Hematopoietic multipotent progenitor cell treated with erythropoietin and hydrocortisone succinate and interleukin-3 and kit ligand, for 4 days (in vitro differentiated cells): ENCODE measurements at places on chromosomes 4 and X.

DNA sequence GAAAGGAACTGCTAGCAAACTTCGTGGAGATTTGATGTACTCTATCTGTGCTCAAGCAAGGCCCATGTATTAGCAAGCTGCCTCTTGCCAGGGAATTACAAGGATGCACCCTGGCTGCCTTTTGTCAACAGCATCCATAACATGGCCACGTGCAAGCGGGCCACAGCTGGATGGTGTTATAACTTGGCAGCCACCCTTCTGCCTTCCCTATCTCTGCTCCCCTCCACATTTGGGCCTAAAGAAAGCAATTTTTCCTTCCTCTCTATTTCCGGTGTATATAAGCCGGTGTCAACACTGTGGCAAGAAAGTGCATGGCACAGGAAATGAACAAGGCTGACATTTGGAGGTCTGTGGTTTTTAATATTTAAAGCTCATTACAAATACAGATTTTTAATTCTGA, 94.8 kb downstream of the CLNK start:
- DNase-seq: peak; percentile 56

GRCh38 chr4:8296491-8296890, 26.9 kb downstream of the HTRA3 start:
- no peak for DNase-seq

- no peak for DNase-seq
These were observed 31.0 kb downstream of the RPS6KA3 start for GRCh38 chrX:20235755-20236154.

GRCh38 chr4:16694884-16695276, 203.6 kb downstream of the LDB2 start:
- no peak for DNase-seq

DNA sequence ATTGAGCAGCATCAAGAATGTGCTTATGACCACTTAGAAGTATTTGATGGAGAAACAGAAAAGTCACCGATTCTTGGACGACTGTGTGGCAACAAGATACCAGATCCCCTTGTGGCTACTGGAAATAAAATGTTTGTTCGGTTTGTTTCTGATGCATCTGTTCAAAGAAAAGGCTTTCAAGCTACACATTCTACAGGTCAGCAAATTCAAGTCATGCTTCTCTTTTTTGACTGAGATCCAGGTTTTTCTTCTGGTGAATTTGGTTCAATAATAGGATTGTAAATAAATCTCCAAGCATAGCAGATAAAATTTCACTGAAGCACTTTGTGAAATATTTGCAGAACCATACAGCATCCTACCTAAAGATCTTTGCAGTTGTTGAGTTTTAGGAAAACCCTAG, 218.1 kb downstream of the TLL1 start:
- no peak for DNase-seq

DNA sequence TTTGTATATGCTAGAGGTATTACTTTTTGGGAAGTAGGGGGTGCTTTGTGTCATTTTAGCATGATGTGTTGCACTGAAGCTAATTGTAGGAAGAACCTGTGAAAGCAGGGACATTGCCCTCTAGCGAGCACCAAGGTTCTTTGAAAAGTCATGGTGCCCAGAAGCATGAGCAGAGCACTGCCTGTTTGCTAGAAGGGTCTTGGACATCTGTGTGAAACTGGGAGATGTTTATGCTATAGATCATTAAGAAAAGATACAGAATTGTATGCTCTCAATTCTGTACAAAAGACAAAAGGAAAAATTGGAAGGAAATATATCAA, 14.7 kb downstream of the GRPR start:
- peak; percentile 29 for DNase-seq

GRCh38 chr4:138085736-138086305, 156.3 kb downstream of the SLC7A11 start:
- no peak for DNase-seq

DNA sequence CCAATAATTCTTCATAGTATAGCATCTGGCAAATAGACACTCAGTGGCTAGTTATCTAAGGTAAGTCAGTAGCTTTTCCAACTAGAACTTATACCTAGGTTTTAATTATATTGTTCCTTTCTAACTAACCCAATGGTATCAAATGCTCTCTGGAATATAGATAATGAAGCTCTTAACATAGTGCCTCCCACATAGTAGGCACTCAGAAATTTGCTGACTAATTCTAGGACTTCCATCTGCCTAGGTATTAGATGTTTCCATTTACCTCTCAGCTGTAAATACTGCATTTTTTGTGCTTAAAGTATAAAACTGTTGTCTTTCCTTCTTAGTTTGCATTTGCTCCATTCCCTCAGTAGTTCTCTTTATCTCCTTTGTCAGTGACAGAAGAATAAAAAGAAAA, 214.3 kb upstream of the SPRY1 start:
- no peak for DNase-seq

GRCh38 chr4:54783402-54784110, 125.8 kb downstream of the KIT start:
- DNase-seq: no peak

DNA sequence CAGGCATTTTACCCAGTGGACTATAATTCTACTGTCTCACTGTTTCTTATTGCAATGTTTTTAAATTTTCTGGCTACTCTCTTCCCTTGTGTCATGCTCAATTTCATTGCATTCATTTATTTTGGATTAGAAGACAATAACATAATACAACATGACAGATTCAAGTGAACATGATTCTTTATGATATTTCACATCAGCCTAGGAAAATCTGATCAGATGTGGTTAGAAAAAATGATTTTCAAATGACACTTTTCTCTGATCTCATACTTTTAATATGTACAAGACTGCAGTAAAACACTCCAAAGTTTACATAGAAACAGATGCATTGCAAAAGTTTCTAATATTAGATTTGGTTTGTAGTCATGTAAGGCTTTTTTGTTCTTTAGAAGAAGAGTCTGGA, 586.0 kb downstream of the ACTRT1 start:
- no peak for DNase-seq

DNA sequence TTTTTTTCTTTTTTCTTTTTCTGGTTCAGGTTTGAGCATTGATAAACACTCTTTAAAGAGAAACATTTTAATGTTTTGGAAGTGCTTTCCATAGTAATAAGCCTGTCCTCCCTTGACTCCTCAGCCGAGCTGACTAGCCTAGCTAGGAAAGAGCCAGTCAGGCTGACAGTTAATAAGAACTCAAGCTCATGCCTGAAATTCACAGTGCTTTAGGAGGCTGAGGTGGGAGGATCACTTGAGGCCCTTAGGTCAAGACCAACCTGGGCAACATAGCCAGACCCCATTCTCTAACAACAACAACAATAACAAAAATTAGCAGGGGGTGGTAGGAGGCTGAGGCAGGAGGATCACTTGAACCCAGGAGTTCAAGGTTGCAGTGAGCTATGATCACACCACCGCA, 53.4 kb upstream of the ZCCHC13 start:
- no peak for DNase-seq

GRCh38 chr4:92249541-92249940, 54.2 kb upstream of the GRID2 start:
- DNase-seq: no peak

DNA sequence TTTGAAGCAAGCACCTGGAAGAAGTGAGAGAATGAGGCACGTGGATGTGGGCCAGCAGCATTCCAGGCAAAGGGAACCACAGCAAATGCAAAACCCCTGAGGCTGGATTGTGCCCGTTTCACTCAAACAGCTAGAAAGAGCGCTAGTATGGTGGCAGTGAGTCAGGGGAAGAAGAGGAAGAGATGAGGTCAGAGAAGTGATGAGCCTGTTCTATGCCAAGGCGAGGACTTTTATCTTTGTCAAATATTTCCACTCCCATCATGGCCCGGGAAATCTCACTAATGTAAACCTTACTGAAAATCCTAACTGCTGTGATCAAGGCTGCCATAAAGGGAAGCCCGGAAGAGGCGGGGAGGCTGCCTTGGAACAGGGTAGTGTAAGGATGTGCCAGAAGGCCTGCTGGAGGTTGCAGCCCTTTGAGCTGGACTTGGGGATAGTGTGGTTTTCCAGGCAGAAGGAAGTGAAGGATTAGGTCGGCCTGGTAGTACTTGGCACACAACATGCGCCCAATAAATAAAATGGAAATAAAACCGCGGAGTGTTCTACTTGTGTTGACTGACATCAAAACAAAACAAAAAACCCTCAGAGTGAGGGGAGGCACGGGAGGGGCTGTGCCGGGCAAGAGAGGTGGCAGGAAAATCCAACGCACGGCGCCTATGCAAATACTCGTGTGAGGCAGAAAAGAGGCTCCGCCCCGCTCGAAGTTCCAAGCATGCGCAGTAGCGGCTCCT, 1.2 kb upstream of the CDK16 start:
- DNase-seq: peak; percentile 40

GRCh38 chr4:153243468-153243867, 39.2 kb downstream of the TRIM2 start:
- DNase-seq: no peak

DNA sequence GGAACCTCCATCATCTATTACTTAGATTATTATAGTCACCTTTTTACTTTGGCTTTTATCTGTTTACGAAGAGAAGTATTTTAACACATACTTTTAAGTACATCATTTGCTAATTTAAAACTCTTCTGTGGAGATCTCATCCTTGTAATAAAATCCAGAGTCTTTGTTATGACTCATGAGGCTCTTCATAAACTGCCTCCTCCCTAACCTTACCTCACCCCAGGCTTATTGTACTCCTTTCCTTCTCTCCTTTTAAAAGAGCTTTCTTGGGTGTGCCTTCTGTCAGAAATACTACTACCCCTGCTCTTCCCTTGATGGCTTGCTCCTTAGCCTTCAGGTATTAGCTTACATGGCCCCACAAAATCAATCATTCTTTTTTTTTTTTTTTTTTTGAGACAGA, 6.6 kb downstream of the ARL9 start:
- DNase-seq: no peak

DNA sequence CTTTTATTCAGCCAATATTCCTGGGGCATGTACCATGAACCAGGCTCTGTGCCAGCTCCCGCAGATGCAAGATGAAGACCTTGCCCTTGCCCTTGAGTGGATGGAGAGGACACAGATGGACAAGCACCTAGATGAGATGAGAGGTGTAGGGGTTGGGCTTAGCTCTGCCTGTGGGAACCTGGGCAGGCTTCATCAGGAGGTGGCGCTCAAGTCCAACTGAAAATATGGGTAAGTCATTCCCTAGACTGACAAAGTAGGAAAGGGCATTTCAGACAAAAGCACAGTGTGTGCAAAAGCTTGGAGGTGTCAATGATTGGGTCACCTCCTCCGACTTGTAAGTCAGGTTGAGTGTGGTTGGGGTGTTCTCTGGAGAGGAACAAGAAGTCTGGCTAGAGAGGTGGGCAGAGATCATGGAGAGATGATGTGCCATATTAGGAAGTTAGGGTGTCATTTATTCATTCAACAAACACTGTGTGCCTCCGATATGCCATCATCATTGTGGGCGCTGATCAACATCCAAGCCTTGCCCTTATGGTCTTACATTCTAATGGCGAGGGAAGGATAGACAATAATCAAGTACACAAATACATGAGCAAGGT, 64.6 kb downstream of the ANAPC4 start:
- DNase-seq: peak; percentile 65

DNA sequence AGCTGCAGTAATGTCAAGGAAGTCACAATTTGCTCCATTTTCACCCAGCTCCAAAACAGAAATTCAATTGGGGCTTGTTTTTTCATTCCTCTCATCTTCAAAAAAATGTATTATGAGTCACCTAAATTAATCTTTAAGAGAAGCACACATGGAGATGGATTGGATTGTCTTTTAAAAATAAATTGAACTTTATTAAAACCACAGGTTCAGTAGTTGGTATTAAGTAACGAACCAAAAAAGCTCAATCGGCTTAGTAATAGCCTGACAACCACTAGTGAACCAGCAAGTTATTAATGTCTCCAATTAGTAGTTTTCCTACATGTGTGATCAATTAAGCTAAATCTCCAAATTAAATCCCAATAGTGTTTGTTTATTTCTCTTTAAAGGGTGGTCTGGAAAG, 283.5 kb upstream of the GIMD1 start:
- no peak for DNase-seq

DNA sequence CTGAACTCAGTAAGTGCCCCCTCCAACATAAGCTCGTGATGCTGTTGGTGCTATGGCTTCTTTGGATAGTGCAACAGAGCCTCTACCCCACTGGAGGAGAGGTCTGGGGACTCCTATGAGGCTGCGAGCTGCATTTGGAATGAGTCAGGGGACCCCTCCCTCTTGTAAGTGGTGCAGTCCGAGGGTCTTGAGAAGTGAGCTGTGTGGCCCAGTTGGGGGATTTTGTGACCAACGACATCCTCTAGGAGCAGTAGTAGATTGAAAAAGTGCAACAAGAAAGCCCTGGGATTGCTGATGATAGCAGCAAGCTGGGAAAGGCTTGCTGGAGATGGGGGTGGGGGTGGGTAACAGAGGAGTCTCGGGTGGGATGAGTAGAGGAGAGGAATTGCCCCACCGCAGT, 3.1 kb downstream of the FRMPD3 start:
- DNase-seq: no peak

DNA sequence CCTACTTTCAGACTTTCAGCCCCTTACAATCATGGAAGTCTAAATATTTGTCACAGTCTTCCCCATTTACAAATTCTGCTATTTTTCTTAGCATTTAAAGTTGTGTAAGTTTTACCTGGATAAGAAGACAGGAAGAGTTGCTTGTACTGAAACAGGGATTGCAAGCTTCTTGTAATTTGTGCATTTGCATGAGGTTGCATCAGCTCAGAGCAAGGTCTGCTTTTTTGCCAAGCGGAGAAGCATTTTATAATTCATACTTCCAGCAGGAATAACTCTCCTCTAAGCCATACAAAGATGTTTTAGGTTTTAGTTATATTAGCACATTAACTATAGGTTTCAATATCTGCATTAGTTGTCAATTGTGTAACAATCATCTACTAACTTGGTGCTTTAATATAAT, 922.0 kb upstream of the PABPC4L start:
- no peak for DNase-seq

DNA sequence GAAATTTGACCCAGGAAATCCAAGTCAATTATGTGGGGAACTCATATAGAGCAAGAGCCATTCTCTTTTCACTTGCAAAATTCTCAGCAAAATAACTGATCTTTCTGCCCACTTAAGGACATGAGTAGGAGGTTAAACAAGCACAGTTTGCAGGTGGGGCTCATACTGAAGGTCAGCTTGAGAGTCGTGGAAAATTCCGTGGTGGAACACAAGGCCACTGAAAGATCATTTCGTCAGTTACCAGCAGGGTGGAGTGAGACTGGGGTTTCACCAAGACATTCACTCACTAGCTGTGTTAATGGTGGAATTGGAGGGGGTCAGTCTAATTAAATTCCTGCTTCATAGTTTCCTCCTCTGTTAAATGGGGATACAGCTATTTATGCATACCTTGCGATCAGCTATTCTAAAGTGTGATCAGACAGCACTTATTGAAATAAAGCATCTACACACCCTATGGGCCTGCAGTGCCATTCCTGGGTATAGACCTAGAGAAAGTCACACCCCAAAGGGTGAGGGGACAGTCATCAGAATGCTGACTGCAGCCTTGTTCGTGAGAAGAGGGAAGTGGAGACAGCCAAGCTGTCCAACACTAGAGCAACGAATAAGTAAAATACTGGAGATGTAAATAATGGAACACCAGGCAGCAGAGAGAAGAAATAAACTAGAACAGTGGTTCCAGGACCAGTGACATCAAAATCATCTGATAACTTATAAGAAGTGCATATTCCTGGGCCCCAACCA, 42.7 kb upstream of the CLNK start:
- DNase-seq: no peak
